Dermis microvascular lymphatic vessel endothelial cell (primary cell): ENCODE measurements at places on chromosomes 7 and 10. TPM values are rescaled to one million over a fixed set of nuclear protein-coding genes. Genes with fewer than 3 reads are reported as not detected.

Gene ITGB8
- 2.2 and 5.1 TPM in 2 replicates for total RNA-seq

Gene ZP3
- 1.7 and 2.5 TPM in 2 replicates for total RNA-seq

DNA sequence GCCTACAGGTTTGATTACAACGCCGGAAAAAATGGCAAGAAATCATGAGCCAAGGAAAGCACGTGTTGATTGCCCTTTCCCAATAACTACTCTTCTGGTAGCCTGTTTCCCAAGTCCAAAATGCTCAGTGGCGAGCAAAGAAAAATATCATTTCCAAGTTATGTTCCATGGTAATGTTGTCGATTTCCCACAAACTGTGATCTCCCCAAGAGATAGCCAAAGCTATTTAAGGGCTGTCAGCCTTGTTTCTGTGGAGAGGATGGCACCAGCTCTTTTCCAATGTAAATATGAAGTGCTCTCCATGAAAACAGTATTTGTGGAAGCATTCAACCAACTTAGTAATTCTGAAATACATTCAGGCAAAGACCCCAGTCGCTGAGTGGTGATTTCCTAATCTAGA, 232.5 kb upstream of the AOAH start:
- DNase-seq, result no peak

Gene CCL26
- not detected in 2 replicates for total RNA-seq

- no peak for DNase-seq
Measured at GRCh38 chr7:98297626-98298286, 16.3 kb downstream of the BRI3 start.

DNA sequence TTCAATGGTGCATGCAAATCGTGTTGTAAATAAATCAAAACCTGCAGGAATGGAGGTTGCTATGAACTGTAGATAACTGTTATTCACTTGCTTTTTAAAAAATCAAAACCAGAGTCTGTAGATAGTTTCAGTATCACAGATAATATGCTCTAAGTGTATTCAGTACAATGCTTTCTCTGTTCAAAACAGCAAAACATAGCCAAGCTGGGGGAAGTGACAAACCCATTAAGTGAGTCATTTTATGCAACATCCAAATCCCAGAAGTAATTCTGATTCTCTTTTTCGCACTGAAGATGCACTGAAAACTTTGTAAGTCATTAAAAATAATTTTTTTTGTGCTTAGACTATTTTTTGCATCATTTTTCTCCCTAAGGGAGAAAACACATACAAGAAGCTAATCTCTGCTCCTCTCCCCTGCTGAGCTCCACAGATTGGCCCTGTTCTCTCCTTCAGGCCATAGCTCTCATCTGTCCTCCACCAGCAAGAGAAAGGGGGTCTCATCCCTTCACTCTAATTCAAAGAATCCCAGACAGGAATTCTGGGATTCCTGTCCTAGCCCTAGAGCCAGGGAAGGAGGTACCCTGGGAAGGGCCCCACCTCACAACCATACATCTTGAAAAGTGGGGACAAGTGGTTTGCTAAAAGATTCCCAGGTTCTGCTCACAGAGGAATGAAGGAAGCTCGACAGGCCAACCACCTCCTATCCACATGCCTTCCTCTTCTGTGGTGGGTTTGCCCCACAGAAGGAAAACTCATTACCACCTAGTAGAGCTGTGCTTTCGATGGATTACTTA, 4.9 kb downstream of the PRTFDC1 start:
- no peak for DNase-seq

Gene PAX2
- total RNA-seq, result not detected in 2 replicates

DNA sequence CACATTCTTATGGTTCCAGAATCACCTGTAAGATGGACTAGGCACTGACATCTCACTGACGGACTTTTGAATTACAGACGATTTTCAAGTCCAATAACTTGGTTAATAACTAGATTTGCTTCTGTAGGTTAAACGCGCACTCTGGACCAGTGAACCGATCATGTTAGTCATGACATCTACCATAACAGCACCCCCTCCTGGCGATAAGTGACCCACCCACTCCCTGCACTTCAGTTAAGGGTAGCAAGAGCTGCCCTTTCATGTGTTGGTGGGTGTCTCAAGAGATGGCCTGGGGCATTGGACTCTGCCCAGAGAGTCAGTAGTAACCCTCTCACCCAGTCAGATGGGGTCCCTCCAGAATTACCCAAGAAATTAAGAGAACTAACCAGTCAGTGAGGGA, 12.9 kb downstream of the GRM8 start:
- no peak for DNase-seq

GRCh38 chr10:43254881-43255633, 11.8 kb downstream of the RASGEF1A start:
- DNase-seq, result no peak

GRCh38 chr7:37497576-37497975, 48.9 kb upstream of the ELMO1 start:
- DNase-seq, result no peak

Gene ATP5MK
- 140 and 201 TPM in 2 replicates for total RNA-seq

Gene KNDC1
- total RNA-seq, result under 0.01 TPM in 1 of 2 replicates, not detected in the other

GRCh38 chr7:131011976-131012375, 278.0 kb upstream of the KLF14 start:
- peak; percentile 51 for DNase-seq

Gene ATG9B
- total RNA-seq, result under 0.01 and 0.13 TPM in 2 replicates

Gene GPR26
- total RNA-seq, result not detected in 2 replicates

DNA sequence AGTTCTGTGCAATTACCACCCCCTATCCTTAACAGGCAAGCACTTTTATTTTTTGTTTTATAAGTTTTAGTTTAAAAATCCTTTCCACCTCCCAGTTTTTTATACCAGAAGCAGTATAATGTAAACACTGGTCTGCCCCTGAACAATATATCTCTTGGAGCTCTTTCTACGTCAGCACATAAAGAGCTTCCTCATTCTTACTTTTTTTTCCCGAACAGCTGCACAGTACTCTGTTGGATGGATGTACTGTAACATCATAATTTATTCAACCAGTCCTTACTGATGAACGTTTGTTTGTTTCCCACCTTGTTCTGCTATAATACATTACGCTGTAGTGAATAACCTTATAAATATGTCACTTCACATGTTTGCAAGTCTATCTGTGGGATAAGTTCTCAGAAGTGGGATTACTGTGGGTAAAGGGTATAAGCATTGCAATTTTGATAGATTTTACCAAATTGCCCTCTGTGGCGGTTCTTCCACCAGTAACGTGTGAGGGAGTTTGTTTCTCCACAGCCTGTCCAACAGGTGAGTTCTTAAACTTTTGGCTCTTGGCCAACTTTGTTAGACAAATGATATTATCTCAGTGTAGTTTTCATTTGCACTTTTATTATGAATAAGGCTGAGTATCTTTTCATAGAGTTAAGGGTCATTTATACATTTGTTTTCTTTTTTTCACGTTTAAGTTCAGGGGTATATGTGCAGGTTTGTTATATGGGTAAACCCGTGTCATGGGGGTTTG, 32.8 kb downstream of the ADRA2A start:
- DNase-seq, result no peak

- DNase-seq, result no peak
Measured at GRCh38 chr10:102620138-102620590, 24.1 kb upstream of the TRIM8 start.

DNA sequence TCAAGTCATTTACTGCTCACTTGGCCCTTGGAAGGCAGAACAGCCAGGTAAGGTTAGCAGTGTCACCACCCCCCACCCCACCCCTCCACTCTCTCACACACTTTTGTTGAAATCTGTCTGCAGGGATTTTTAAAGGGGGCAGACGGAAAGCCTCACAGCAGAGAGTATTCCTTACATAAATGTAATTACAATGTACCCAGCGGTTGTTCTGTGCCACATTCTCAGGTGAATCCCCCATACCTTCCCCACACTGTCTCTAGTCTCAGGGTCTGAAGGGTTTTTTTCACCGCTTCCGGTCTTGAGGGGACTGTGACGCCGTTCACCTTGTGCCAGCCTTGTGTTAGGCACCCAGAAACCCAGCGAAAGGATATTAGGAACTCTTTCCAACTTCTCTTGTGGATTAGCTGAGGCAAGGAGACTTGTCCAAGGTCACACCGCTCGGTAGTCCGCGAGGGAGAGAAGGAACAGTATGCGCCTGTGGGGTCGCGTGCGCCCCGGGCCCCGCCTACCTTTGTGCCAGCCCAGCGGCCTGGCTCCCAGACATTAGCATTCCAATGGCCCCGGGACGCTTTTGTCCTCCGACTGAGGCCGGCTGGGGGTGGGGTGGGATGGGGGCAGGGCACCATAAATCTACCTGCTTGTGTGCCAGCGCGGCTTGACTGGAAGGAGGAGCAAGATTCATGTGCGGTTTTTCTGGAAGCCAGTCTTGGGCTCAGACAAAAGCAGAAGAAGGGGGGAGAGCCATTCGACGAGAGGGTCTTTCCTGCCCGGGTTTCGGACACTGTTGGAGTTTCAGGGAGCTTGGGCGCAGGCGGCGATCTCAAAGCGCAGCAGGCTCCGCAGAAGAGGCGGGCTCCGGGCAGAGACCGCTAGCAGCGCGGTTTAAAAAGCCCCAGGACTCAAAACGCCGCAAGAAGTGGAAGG, 4.5 kb downstream of the NEUROG3 start:
- no peak for DNase-seq

GRCh38 chr10:125343118-125343925, 183.0 kb upstream of the CTBP2 start:
- peak; percentile 30 for DNase-seq

Gene UPK3BL1
- 2.4 and 8.9 TPM in 2 replicates for total RNA-seq

Gene SLC16A9
- 0.26 TPM in 1 of 2 replicates, not detected in the other for total RNA-seq

GRCh38 chr10:110502072-110502845, 4.6 kb downstream of the DUSP5 start:
- DNase-seq, result no peak

GRCh38 chr7:9097565-9098060, 664.2 kb downstream of the NXPH1 start:
- no peak for DNase-seq

DNA sequence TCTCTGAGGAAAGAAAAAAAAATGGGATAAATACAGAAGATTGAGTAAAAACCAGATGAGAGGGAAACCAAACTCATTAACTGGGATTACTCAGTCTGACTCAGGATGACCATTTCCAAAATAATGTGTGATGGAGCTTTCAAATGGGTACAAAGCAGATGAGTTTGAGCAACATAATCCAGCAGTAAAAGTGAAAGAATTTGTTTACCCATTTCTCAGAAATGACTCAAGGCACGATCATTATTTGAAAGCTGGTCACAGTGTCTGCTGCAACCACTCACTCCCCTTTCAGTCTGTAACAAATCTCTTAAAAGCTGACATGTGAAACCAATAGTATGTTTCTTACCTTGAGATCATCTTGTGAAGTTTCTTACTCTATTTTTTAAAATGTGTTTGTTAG, 104.7 kb upstream of the KLF14 start:
- peak; percentile 52 for DNase-seq

DNA sequence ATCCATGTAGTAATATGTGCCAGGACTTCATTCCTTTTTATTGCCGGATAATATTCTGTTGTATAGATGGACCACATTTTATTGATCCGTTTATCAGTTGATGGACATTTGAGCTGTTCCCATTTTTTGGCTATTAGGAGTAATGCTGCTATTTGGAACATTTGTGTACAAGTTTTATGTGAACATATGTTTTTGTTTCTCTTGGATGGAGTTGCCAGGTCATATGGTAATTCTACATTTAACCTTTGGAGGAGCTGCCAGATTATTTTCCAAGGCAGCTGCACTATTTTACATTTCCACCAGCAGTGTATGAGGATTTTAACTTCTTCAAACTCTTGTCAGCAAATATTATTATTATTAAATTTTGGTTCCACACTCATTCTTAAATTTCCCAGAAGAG, 59.2 kb downstream of the C10orf90 start:
- no peak for DNase-seq

Gene SPDYE16
- 0.13 TPM in 1 of 2 replicates, not detected in the other for total RNA-seq

Gene WNT16
- total RNA-seq, result not detected in 2 replicates

Gene GJD4
- not detected in 2 replicates for total RNA-seq

Gene PON1
- not detected in 2 replicates for total RNA-seq

DNA sequence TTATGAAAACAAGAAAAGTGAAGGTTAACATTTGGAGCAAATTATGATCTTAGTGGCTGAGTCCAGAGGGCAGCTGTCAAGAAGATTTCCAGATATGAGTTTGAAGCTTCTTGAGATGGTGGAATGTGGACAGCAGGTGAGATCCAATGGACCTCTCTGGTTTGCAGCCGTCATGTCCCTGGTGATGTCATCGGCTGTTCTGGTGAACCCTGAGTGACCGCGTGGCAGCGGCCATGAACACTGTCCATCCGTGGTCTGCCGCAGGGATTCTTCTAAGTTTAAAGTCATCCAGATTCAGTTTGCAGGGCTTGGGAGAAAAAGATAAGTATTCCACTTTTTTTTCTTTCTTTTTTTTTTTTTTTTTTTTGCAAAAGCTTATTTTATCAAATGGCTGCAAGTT, 15.8 kb upstream of the VIPR2 start:
- DNase-seq, result no peak

Gene DYDC2
- 0.39 TPM in 1 of 2 replicates, not detected in the other for total RNA-seq
